ENCODE measurements at places on chromosomes 1 and 21.

DNA sequence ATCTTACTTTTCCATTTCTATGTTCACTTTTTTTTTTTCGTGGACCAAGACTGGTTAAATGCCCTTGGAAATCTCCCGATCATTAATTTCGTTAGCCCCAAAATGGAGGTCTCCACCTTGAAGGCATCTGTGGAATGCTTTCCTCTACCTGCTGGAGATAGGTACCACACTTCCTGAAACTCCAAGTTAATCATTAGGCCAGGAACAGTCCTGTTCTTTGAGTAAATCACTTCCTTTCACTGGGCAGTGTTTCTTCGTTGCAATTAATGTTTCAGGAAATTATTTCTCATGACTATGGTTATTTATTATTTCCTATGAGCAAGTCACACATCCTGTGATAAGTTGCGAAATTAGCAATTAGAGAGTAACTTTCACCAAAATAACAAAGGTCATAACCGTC is 225.2 kb upstream of the LYPLAL1 start:
- no peak for DNase-seq

DNA sequence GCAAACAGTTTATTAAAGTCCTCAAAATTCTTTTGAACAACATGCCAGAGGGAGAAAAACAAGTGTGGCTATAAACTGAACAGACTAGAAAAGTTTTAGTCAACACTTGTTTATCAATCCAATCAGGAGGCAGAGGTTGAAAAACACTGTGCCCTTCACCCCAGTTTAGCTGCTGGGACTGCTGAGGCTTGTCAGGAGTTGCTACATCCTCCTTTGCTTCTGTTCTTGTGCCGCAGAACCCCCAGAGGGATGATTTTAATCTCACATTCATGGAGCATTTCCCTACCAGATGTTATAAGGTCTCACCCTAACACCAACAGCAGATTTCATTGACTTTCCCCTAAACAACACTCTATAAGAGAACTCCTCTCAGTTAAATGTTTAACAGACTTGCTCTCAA is 321.2 kb downstream of the VAV3 start:
- no peak for DNase-seq

DNA sequence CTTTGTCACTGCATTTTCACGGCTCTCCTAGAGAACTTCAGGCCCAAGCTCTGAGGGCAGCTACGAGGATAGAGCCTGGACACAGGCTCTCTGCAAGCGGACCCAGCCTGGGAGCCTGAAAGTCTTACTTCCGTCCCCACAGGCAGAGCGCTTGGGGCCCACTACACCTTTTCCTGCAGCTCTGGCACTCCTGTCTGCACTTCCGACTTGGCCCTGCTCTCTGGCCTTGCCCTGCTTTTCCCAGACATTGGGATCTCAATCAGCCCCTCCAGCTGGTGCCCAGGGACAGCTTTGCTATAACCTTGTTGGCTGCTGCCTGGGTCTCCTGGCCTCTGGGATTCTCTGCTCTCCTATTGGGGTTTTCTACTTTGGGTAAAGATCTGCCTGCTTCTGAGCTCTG is 27.6 kb downstream of the WNT4 start:
- no peak for DNase-seq

DNA sequence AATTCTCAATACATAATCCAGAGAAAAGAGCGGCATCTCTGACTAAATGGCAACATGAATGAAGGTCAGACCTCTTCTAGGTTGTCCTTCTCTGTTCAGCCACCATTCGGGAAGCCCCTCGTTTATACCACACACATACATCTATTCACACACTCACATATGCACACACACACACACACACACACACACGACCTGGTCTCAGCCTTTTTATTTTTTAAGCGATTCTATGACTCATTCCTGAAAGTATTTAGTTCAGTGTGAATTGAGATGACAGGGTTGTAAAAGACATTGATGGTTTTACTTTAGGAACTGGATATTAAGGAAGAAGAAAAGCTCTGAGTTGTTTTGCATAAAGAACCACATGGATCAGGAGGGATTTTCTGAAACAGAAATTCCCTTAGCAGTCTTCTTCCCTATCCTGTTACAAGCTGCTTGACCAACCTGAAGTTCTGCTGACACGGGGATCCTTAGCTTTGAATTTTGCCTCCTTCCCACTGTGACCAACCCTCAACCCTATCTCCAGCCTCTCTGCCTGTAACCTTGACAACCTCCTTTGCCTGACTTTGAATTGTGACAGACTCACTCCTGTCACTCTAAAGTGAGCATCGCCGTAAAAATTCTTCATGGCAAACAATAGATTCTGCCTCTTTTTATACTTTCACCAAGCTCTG is 383.1 kb upstream of the ESRRG start:
- DNase-seq, result no peak

- peak; percentile 52 for DNase-seq
These were observed 277.3 kb upstream of the FMN2 start for GRCh38 chr1:239814306-239814881.

- DNase-seq, result no peak
These were observed at the start of gene AKT3 for GRCh38 chr1:243850202-243850451. Gene AKT3 (minus strand): TSS chr1:243850243. CDS start chr1:243843170, 7,073 bp downstream.

DNA sequence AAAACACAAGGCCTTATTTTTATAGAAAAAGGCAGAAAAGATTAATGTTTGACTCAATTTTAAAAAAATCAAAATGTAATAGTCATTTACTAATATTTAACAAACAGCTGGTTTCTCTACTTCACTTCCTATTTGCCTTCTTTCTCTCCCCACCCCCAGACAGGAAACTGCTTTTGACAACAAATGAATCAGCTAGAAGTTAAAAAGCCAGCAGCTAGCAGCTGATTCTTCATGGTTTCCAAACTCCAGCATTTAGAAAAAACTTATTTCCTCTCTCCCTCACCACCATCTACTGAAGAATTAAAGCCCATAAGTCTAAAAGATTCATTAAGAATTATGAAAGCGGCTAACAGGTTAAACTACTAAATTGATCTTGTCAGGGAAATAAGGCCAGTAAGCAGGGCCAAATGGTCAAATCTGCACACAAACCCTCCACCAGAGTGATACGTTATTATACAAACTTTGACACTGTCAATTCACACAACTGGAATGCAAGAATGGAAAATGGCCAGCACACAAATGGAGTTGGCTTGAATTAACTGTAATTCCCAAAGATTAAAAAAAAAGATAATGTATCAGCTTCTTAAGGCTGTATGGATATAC is 4.0 kb downstream of the WDR26 start:
- DNase-seq, result no peak

DNA sequence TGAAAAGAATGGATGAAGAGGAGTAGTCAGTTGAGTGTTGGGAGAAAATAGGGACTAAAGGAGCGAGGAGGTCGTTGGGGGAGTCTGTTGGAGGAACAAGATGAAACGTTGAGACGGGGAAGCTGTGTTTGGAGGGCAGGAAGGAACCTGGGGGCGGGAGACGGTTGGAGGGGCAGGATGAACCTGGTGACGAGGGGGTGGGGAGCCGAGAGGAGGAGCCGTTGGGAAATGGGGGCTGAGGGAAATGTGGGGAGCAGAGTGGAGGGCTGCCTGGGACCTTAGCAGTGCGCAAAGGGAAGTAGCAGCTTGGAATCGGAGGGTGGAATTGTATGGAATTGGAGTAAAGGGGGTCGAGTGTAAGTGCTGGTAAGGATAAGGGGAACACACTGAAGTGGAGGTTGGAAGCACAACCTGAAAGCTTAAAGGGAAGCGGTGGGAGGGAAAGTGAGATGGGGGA is 630 bp downstream of the MTF2 start:
- no peak for DNase-seq

Measured in fibroblast of the conjunctiva (primary cell).